Activated CD8-positive, alpha-beta memory T cell treated with anti-CD3 and anti-CD28 coated beads for 1 hour (primary cell): ENCODE measurements at places on chromosomes 7 and 10.

DNA sequence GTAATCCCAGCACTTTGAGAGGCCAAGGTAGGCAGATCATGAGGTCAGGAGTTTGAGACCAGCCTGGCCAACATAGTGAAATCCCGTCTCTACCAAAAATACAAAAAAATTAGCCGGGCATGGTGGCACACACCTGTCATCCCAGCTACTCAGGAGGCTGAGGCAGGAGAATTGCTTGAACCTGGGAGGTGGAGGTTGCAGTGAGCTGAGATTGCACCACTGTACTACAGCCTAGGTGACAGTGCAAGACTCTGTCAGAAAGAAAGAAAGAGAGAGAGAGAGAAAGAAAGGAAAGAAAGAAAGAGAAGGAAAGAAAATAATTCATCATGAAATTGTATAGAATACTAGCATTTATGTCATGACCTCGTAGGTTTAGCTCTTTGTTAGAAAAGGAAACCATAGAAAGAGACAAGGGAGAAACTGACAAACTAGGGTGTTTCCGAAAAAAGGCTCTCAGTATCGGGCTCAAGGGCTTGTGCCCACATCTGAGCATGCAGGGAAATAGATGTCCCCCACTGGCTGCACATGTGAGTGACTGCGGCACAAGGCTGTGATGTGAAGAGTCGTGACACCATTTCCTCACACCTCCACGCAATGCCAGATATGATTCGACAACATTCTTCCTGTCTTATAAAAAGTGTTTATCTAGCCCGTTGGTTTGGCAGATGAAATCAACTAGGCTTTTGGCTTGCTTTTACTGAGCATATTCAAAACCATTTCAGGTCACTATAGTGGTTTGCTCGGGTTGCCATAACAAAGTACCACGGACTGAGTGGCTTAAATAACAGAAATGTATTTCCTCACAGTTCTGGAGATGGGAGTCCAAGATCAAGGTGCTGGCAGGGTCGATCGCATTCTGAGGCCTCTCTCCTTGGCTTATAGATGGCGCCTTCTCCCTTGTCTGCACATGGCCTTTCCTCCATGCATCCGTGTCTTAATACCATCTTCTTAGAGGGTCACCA is 2.0 kb downstream of the SRGN start:
- peak; percentile 33 for DNase-seq

- DNase-seq: no peak
Measured at GRCh38 chr10:62684911-62685310, 119.6 kb upstream of the ADO start.

DNA sequence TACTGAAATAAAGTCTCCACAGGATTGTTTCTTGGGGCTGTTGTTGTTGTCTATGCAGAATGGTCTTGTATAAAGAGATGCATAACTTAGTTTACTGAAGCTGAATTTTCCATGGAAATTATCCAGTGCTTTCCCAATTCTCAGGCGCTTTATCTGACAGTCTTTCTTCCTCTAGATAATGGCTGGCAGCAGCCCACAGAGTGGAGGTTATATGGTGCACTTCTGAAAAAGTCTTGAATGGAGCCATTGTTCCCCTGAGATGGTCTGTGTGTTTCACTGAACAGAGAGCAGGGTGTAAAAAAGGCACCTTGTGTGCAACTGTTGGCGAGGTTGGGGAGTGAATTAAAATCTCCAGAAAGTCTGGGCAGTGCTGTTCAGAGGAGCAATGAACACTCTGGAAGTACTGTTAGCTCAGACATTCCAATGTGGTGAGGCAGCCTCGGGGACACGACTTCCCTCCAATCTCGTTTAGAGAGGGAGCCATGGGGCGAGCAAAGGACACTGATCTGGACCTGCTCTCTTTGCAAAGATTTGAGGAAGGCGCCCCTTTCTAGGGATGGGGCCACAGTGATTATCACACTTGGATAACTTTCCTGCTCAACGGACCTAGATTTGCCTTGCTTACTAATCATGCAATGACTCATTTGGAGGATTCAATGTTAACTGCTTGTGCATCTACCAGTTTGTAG is 2.0 kb upstream of the PLCE1 start:
- DNase-seq: no peak

DNA sequence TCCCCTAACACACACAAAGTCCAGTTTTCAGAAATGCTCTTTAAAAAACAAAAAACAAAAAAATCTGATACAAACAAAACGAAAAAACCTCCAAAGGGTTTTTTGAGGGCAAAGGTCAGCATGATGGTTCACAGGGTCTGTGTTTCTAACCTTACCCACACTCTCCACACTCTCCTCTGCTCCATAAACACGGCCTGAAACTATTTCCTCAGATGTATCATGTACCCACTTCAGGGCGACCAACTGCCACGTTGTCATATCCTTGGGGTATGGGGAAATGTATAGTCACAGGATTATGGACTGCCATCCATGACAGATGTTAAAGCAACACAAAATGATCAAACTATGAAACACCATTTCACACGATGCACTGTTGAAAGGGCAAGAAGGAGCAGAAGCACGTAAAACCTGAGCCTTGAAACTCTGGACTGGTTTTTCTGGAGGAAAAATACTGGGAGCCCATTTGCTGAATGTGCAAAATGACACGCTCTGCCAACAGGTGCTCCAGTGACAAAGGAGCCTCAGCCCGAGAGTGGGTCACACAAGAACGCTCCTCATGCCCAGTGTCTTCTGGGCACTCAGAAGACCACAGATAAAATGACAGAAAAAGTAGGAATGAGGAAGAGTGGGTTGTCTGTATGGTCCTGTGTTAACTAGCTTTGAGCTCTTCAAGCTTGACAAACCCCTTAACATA is 15.8 kb downstream of the NAPEPLD start:
- DNase-seq: no peak

GRCh38 chr7:82247814-82248433 is 195.7 kb downstream of the CACNA2D1 start:
- DNase-seq: no peak

DNA sequence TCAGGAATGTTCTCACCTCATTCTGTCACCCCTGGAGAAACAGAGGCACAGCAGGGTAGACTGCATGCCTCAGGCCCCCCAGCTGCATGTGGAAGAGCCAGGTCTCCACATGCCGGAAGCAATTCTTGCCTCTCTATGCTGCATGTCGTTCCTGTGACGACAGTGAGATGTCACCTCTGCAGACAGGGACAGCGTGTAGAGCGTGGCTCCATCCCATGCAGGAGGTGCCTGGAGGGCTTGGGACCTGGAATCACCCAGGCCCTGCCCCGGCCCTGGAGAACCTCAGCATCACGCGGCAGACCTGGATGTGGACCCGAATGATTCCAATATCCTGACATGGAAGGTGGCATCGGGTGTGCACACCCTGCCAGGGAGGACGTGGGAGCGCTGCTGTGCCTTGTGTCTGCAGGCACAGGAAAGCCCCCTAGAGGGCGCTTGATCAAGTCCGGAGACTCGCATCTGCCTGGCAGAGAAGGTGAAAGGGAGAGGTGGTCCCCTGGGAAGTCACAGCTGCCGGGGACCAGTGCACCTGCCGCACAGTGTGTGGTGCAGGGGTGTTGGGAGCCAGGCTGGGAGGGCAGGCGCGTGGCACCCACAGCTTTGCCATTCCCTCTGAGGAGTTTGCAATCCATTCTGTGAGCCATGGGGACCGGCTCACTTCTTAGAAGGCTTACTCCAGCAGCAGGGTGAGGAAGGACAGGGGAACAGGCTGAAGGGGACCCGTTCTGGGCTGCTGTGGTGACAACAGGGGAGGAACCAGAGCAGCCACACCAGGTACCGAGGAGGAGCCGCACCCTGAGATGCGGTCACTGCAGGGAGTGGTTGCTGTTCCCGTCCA is 45.3 kb upstream of the EN2 start:
- DNase-seq: peak; percentile 24

DNA sequence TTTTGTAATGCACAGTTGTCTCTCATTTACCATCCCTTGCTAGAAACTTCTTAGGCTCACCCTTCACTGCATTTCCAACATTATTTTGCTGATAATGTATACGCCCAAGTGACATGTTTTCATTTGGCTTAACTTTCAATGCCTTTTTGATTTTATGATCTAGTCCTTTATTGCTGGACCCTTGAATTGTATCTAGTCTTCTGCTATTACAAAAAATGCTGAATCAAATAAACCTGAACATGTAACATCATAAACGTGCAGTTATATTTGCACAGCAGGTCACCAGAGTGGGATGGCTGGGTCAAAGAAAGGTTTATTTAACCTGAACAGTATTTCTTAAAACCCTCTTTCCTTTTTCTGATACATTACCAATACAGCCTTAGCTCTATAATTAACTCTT is 63.0 kb downstream of the MINDY3 start:
- DNase-seq: no peak
